Stomach (tissue), 19 donors: ENCODE measurements at places on chromosomes 6 and 20.
A peak's percentile ranks its signal among the peaks of the same experiment; 100 is the strongest.

- DNase-seq = no peak
These were observed 15.4 kb upstream of the MAPK13 start for GRCh38 chr6:36114798-36115408.

DNA sequence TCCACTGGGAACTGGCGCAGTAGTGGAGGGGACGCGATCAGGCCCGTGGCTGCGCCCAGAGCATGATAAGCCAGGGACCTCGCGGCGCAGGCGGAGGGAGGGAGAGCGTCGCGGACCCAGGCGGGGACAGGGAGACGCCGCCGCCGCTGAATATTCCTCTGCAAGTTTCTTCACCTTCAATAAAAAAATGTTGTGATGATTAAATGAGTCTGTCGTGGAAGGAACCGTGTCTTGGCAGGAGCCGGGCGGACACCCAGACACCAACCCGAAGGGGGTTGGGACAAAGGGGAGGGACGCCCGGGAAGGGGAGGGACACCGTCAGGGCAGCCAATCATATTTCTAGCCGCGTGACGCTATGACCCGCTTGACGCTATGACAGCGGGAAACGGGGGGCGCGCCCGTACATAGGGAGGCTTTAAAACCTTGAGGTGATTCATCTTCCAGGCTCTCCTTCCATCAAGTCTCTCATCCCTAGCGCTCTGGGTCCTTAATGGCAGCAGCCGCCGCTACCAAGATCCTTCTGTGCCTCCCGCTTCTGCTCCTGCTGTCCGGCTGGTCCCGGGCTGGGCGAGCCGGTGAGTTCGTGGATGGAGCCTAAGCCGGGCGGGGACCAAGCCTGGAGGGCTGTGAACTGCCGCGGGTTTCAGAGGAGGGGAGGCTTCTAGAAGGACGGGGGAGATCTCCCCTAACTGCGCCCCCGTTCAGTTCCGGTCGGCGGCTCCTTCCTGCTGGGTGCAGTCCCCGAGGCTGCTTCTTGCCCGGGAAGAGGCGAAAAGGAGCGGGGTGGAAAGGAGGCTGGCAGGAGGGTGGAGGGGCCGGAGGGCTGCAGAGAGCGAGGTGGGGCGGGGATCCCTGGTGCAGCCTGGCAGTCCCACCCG is at the start of gene ULBP2:
Gene ULBP2, plus strand, starts transcription at position 432 of the 878 bp plus-strand sequence. Its CDS starts 59 bp downstream, at position 491.
- DNase-seq = peak; percentile 71

DNA sequence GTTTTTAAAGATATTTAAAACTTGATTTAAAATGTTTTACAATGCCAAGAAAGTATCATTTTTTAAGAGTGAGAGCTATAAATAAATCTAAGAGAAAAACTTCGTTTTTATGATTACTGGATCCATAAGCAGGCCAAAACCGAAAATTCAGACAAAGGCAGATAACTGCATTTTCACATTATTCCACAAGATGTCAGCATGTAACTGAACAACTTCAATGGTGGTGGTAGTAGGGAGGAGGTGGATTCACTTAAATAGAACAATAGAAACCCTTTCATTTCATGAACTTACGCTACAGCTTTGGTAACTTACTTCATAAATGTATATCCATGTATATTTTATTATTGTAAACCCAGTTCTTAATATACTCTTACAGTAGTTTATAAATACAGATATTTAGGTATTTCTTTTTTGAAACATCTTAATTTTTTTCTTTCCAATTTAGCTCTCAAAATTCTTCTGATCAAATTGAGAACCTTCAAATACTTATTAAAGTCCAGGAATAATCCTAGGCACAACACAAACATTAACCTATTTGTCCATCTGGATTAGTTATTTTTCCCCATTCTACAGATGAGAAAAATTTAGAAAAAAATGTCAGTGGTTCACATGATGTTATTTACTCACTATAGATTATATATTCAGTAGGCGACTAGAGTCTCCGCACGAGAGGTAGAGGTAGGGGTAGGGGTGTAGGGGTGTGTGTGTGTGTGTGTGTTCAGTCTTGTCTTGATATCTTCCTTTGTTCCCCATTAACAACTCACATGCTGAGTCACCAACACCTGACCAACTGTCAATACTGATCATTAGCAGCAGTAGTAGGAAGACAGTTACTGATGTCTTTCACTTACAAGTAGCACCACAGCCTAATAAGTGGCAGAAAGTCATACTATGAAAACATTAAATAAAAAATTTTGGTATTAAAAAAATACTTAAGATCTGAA is 111.5 kb downstream of the ARHGAP18 start:
- peak; percentile 86 for DNase-seq

DNA sequence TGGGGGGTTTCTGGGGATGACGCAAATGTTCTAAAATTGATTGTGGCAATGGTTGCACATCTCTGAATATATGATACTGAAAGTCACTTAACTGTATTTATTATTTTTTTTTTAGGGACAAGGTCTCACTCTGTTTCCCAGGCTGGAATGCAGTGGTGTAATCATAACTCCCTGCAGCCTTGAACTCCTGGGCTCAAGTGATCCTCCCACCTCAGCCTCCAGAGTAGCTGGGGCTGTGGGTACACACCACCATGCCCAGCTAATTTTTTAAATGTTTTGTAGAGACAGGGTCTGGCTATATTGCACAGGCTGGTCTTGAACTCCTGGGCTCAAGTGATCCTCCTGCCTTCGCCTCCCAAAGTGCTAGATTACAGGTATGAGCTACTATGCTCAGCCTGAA is 33.4 kb downstream of the NOL4L start:
- no peak for DNase-seq

DNA sequence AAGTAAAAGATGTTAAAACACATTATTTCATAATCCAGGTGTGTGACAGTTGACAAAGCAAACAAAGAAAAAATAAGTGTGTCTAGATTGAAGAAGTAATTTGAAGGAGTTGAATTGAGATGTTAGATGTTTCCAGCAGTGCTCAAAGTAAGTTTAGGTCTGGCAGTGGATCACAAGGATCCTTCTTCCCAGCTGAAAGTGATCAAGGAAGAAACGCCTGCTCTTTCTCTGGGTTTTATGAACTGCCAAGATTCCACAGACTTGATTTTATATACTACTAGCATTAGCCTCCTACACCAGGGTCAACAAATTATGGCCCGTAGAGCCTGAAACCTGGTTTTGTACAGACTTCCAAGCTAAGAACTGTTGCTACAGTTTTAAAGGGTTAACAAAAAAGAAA is 30.3 kb downstream of the STX7 start:
- DNase-seq = peak; percentile 57

- no peak for DNase-seq
These were observed 13.2 kb downstream of the RNF146 start for GRCh38 chr6:127279815-127280214.

DNA sequence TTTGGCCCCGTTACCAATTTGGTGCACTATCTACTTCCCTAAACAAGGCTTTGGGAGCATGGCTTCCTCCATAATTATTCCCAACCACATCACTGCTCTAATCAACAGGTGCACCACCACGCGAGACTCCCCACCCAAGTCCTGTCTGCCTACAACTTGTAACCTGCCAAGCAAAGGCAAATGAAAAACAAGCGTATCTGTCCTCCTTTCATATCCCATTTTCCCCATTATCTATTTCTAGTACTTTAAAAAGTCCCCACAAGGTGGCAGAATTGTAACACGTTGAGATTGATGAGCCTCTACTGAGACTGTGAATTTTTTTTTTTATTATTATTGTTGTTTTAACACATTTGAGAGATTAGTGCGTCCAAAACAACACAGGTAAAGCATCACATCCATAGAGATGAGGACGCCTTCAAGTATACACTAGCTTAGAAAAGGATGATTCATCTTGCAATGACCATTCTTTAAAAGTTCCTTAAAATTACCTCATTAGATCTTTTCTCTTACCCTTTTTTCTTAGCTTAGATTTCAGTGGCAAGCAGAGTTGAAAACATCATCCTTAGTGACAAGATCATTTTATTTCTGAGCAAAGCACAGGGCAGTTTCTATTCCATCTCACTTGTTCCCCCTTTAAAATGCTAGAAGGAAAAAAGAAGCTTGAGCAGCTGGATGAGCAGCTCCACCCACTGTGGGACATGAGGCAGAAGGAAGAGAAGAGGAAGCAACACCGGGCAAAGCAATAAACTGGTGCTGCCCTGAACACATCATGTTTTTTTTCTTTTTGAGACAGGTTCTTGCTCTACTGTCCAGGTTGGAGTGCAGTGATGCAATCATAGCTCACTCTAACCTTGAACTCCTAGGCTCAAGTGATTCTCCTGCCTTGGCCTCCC is 210.8 kb downstream of the ARHGAP18 start:
- no peak for DNase-seq

GRCh38 chr6:20757761-20758160 is 223.5 kb downstream of the CDKAL1 start:
- DNase-seq = no peak

DNA sequence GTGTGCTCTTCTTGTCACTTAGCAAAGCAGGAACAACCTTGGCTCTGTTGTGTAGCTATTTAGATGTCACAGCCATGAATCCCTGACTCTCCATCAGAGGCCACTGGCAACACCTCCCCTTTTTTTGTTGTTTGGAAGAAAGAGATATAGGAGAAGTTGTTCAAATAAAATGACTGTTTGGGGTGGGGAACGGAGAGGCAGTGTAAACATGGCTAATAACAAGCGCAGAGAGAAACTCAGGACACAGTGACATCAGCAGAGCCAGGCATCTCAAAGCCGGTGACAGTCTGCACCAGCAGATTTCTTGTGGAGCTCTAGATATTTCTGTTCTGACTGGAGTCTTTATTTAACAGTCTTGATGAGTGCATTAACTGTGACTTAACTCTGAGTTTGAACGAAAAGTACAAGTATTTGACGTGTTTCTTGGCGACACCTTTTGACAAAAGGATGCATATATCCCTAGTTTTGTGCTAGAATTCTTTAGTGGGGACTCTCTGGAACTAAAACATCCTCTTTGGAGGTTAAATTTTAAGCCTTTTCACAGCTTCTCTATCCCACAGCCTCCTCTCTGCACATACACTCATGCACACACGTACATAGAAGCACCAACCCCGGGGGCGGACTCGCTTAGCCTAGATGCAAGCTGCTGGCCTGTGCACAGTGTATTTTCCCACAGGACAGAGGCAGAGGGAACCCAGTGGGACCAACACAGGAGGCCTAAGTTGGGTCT is 53.8 kb downstream of the ADAT2 start:
- no peak for DNase-seq

GRCh38 chr6:26592649-26593048 is 4.1 kb upstream of the ABT1 start:
- no peak for DNase-seq

DNA sequence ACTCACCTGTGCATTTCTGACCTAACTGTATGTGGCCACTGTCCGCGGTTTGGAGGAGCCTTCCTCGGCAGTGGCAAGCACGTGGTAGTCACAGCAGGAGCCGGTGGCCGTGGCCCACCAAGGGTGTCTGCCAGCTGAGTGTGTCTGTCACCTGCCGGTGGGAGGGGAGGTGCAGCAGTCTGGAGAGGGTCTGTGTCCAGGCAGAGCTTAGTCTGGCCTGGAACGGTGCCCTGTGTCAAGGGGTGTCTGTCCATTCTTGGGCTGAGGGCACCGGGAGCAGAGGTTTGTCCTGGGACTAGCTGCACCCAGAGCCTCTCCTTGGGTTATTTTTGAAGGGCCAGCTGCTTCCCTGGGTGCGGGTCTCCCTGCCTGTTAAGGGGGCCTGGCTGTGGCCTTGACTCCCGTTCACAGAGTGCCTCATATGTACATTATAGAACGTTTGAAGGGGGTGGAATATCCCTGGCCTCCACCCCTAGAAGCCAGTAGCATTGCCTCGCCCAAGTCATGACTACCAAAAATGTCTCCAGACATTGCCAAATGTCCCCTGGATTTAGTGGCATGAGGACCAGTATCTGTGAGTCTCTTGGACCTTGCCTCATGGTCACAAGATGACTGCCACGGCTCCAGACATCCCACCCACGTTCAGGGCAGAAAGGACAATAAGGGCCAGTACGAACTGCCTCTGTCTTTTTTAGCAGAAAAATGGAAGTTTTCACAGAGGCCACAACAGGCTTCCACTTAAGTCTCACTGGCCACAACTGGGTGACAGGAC is 5.2 kb downstream of the RBM38 start:
- DNase-seq = no peak

- DNase-seq = no peak
These were observed 362.9 kb downstream of the FARS2 start for GRCh38 chr6:5624256-5624655.

GRCh38 chr20:1269235-1269634 is 3.1 kb downstream of the SNPH start:
- no peak for DNase-seq

GRCh38 chr6:117676577-117677218 is 1.4 kb downstream of the NUS1 start:
- no peak for DNase-seq

DNA sequence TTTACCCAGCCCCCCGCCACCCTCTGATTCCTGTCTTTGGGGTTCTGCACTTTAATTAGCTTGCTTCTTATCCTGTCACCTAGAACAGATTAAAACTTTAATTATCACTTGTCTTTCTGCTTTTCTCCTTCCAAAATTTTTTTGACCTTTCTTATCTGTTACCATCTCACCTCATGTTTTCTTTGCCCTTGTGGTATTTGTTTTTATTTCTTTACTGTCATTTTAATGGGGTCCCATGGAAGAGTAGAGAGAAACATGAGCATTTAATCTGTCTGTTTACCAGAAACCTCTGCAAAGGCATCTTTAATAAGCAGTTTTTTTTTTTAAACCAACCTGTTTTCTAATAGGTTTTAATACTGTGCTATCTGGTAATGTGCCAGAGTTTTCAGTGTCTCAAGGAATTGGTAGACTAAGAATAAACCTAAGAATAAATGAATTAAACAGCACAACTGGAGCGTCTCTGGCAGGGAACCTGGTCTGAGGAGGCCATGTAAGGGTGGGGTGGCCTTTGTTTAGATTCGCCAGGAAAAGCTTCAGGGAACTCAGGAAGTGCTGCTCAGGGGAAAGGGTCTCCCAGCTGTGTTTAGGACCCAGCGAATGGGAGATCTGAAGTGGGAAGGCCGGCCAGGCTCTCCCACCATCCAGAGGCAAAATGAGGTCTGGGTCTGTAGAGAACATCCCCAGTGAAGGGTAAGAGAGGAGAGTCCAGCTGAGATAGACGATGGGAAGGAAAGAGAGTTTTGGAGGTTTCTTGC is 69.8 kb downstream of the ARID1B start:
- no peak for DNase-seq

DNA sequence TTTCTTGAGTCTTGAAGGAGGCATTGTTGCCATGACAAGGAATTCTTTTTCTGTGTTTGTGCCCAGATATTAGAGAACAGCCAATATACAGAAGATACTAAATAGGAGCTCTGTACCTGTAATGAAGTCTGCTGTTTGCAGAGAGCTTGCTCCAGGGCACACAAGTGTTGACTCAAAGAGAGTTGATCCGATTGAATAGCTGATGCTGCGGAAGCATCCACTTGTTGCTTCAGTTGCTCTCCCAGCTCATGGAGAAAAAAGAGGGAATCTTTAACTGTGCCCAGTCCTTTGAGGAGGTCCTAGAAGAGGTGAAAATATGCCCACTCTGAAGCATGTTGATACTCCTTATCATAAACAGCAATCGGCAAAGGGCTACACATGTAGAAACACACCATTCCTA is 411.4 kb downstream of the ESR1 start:
- DNase-seq = no peak

- DNase-seq = no peak
These were observed 5.3 kb upstream of the STX11 start for GRCh38 chr6:144144996-144145395.

- no peak for DNase-seq
These were observed 82.7 kb upstream of the DUSP22 start for GRCh38 chr6:209432-210103.
